ENCODE measurements at places on chromosomes 6 and 20.

- no peak for ATAC-seq
These were observed 88.5 kb downstream of the PRKN start for GRCh38 chr6:162638931-162639574.

- no peak for ATAC-seq
These were observed 34.7 kb downstream of the GNAS-AS1 start for GRCh38 chr20:58816051-58816450.

GRCh38 chr6:105005451-105005850 is 48.5 kb downstream of the LIN28B start:
- ATAC-seq, result no peak

GRCh38 chr6:134619077-134619476 is 301.2 kb upstream of the SGK1 start:
- peak; percentile 81 for ATAC-seq

- no peak for ATAC-seq
These were observed 290.7 kb downstream of the ARHGAP18 start for GRCh38 chr6:129419324-129419723.

DNA sequence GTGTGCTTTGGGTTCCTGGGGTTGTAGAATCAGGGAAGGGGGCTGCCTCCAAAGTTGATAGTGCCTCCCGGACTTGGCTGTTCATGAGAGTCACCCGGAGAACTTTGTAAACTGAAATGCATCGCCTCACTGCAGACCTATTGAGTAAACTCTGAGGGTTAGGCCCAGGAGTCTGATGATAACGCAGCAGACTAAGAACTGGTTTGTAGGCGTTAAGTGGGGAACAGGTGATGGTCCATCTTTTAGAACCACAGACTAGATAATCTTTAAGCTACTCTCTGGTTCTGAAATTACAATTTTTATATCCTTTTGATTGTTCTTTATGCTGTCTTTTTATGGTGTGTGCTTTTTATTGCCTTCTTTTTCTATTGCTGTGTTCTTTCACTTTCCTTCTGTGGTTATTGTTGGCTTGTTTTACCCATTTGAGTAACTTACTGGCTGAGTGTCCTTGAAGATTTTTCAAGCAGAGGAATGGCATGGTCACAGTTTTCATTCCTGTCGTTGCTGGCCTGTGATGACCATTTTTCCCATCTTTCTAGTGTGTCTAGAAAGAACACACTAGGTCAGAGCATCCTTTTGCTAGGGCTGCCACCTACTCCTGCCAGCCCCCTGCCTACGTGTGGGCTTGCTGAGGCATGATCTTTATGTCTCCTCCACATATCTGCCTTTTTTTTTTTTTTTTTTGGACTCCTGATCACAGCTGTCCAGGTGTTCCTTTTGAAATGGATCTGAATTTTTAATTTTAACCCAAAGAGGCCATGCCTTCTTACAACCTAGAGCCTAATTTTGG is 30.9 kb downstream of the LRRC1 start:
- ATAC-seq, result no peak

- ATAC-seq, result no peak
These were observed 1.3 kb upstream of the SMLR1 start for GRCh38 chr6:130825772-130826441.

GRCh38 chr6:16228709-16229665 is 9.4 kb upstream of the GMPR start:
- ATAC-seq, result no peak

GRCh38 chr6:149054559-149055194 is 262.8 kb upstream of the TAB2 start:
- peak; percentile 86 for ATAC-seq

GRCh38 chr6:75285283-75285639 is 669 bp upstream of the TMEM30A start:
- peak; percentile 18 for ATAC-seq

- peak; percentile 1 for ATAC-seq
These were observed 547.2 kb downstream of the CD83 start for GRCh38 chr6:14664621-14665315.

- no peak for ATAC-seq
These were observed 107.4 kb upstream of the MAP7 start for GRCh38 chr6:136657666-136658065.

DNA sequence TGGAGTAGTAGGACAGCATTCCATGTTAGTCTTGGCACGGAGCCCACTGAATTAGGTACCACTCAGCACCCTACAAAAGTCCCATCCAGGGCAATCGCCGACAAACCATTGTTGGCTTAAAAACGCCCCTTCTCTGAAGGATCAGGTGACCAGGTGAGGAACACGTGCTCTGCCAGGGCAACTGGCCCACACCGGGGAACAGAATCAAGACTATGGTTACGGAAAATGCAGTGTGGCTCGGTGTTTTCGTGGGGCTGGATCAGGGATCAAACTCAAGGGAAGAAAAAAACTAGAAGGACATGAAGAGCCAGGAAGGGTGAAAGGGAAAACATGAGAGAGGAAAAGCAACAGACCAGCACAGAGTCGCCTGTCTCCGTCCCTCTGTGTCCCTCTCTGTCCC is 177.8 kb upstream of the ARID1B start:
- ATAC-seq, result no peak

DNA sequence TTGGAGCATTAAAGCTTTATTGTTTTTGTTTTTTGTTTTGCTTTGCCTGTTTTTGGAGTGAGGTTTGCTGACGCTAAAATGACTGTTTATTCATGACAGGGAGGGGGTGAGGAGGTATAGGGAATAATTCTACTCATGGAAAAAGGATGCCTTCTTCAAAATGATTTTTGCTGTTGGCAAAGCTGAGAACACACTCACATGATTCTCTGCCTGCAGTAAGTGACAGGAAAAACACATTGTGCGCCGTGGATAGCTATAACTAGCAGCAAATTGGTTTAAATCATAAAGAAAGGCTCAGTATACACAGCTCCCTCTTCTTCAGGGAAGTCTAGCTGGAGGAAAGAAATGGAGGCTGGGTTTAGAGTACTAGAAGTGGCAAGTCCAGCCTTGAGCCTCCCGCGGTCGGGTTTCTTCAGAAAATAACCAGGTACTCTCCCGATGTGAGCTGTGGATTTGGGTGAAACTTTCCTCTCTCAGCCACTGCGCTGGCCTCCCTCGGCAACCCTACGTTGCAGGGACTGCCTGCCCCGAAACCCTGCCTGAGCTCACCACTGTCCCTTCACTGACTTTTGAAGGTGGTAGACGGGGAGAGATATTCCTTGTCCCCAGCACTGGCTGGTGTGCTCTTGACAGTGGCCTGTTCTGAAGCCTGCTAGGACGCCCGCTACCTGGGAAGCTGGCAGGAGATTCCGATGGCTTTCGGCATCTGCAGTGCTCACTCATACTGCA is 278.2 kb downstream of the NRN1 start:
- no peak for ATAC-seq

DNA sequence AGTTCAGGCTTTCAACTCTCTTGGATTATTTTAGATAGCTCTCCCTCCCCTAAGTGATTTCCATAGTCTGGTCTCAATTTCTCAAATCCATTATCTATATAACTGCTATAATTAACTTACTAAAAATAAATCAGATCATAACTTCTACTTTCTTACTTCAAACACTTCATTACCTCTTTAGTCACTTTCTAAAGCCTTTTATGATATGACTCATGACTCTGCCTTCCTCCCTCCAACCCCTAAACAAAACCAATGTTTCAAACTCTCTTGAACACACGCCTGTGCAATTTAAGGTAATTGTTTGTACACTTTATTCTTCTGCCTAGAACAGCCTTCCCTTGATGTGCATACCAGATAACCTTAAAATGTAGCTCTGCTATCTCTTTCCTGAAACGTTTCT is 100.5 kb downstream of the LMBRD1 start:
- no peak for ATAC-seq

- no peak for ATAC-seq
These were observed 283.0 kb downstream of the HTR1B start for GRCh38 chr6:77180326-77180725.

GRCh38 chr6:4943716-4944115 is 60.1 kb downstream of the RPP40 start:
- ATAC-seq, result no peak

DNA sequence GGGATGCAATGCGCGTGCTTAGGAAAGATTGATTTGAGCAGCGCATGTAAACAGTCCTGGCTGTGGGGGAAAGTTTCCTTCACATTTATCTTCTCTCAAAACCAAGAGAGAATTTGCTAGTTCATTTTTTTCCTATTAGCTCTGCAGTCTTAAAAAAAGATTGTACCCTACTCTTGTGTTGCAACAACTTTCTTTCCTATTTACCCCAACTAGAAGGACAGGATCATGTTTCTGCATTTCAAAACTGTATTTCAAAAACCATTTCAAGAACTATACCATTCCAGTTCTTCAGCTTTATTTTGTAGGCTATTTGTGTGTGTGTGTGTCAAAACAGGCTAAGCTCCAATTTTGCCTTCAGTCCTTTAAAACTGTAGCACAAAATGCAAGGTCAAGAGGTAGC is 473.1 kb downstream of the KIF16B start:
- no peak for ATAC-seq

DNA sequence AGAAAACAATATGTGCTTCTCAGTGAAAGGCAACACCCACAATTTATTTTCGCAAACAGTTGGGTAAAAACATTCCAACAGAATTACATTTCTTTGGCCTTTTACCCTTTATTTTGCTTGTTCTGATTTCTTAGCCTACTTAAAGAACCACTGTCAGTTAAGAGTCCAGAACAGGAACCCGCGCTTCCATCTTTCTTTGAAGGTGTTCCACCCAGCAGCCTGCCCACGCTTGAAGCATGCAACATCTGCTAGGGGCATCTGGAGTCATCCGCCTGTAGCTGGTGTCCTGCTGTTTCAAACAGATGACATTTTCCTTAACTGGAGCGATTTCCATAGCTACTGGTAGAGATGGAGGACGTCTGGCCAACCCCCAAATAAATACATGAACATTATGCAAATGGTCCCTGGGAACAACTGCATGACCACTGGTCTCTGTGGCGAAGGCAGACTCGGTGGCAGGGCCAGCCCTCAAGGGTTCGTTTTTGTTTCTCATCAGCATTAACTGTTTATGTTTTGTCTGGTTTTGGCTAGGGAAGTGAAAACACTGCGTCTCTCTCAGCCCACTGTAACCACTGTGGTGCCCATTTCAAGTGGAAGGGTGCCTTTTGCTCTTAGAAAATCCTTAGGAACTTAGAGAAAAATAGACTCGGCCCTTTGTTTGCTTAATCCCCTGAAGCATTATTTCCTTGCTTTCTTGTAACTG is 51.6 kb downstream of the LAMA4 start:
- ATAC-seq, result peak; percentile 62

DNA sequence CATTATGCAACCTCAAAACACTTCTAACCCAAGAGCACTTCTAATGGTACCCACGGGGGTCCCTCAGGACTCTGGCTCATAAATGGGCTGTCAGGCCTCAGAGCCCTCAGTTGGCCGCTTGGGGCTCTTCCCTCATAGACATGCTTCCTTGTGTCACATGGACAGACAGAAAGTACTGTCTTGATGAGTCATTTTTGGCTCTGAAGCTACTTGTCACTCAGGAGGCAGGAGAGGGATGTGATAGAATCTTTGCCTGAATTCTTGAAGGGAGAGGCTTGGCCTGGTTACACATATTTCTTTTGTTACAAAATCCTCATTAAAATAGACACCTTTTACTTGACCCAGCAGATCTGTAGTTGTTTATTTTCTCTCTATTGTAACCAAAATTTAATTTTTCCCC is 15.1 kb upstream of the EDN1 start:
- ATAC-seq, result no peak

DNA sequence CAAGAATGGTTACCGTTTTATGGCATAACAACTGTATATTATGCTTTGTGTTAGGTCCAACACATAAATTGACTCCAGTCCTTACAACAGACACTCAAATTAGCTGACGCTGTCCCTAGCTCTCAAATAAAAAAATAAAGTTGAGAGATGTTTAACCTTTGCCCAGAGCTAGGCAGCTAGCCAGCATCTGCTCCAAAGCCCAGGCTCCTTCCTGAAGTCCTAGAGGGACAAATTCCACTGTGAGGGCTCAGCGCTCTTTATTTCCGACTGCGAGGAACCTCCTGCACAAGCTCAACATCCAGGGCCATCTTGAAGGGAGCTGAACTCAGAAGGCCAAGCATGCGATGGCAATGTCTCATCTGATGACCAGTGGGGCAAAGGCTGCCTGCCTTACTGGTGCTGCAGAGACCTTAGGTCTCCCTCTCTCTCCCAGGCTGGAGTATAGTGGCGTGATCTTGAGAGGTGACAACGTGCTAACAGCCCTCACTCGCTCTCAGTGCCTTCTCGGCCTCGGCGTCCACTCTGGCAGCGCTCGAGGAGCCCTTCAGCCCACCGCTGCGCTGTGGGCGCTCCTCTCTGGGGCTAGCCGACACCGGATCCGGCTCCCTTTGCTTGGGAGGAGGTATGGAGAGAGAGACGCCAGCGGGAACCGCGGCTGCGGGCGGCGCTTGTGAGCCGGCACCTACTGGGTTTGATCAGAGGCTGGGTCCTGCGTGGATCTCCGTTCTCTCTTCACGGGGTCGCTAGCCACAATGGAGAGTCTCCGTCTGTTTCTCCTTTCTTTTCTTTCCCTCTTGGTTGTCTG is 24.7 kb upstream of the GFOD1 start:
- ATAC-seq, result no peak

DNA sequence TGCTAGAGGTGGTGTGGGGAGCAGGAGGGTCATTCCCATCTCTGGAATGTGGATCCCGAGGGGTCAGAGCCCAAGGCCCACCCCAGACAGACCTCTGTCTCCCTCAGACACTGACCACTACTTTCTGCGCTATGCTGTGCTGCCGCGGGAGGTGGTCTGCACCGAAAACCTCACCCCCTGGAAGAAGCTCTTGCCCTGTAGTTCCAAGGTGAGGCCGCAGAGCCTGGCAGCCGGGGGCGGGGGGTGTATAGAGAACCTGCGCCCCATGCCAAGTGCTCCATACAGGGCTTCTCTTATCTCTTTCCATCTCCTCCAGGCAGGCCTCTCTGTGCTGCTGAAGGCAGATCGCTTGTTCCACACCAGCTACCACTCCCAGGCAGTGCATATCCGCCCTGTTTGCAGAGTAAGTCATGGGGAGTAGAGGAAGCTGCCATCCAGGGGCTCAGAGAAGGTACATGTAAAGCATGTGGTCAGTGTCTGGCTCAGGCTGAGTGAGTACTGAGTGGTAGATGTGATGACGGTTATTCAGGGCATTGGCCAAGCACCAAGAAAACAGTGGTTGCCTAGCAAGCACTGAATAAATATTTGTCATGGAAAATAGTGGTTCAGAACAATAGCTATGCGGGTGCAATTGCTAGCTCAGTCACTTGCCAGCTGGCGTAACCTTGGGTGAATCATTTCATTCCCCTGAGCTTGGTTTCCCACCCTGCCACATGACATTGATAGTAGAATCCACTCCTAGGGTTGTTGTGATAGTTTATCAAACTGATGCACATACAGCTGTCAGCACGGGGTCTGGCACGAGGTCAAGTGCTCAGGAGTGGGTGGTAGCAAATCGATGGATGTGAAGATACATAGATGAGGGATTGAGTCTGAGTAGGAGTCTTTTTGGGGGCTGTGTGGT is 3.5 kb downstream of the PIGT start:
- peak; percentile 95 for ATAC-seq
